Epithelial cell of esophagus (primary cell): ENCODE measurements at places on chromosomes 6 and 20.
A peak's percentile ranks its signal among the peaks of the same experiment; 100 is the strongest.

DNA sequence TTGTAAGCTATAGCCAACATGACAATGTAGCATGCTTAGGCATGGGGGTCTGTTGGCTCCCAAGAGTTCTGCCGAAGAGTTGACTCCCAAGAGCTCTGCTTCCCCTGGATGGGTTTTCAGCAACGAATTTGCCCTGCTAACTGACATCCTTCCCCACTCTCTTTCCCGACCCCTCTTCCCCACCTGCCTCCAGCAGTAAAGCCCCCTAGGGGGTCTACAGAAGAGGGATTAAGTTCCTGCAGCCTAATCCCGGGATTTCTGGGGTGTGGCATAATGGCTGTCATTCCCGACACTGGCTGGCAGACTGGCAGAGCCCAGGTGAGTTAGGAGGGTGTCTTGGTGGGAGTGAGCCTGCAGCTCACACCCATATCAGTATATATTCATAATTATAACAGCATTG lies 121.0 kb upstream of the ZNF184 start:
- no peak for DNase-seq

DNA sequence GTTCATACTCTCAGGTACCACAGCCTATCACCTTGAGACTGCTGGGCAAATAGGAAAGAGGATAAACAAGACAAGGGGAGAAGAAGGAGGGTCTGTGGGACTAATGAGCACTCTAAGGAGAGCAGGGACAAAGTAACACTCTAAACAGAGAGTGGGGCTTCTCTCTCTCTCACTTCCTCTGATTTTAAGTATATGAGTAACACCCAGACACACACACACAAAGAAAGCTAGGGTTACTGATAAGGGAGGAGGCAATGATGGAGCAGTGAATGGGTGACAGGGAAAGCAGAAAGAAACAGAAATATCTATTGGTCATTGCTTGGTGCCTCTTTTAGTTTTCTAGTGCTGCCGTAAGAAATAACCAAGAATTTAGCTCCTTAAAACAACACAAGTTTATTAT lies 96.2 kb upstream of the RNF217 start:
- DNase-seq, result no peak

DNA sequence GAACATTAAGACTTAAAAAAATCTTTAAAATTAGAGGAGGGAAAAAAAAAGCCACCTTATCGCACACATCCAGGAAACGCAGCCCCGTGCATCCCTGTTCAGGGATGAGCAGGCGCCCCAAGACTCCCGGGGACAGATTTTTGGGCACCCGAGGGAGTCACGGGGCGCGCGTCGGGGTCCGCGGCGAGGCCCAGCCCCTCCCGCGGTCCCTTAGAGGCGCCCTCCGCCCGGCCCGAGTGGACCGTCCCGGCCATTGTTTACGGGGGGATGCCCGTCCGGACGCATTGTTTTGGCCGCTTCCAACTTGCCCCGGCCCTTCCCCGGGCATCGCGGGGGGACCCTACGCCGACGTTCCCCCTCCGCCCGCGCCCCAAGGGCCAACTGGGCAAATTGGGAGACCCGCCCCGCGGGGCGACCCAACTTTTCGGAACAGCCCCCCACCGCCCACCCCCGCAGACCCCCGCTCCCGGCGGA lies 610 bp downstream of the ZNF217 start:
- DNase-seq, result no peak

- no peak for DNase-seq
Measured at GRCh38 chr6:164750128-164750527, 559.3 kb downstream of the C6orf118 start.

- no peak for DNase-seq
Measured at GRCh38 chr20:19944772-19945459, 72.2 kb upstream of the NAA20 start.

DNA sequence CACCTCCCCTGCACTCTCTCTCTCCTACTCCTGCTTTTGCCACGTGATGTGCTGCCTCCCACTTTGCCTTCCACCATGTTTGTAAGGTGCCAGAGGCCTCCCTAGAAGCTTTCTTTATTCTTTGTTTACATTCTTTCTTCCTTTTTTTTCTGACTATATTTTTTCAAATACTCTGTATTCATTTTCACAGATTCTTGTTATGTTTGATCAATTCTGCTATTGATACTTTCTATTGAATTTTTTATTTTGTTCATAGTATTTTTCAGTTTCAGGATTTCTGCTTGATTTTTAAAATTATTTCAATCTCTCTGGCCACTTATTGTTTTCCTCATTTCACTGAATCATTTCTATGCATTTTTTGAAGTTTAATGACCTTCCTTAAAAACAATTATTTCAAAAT lies 801.8 kb downstream of the GRIK2 start:
- no peak for DNase-seq

GRCh38 chr20:52207020-52207810 lies 15.6 kb upstream of the ZFP64 start:
- DNase-seq, result no peak

GRCh38 chr6:163166507-163166906 lies 248.0 kb upstream of the QKI start:
- DNase-seq, result no peak

GRCh38 chr6:118896339-118897136 lies 2.6 kb downstream of the ASF1A start:
- peak; percentile 80 for DNase-seq

- DNase-seq, result peak; percentile 75
Measured at GRCh38 chr6:104887350-104887749, 27.6 kb upstream of the HACE1 start.

DNA sequence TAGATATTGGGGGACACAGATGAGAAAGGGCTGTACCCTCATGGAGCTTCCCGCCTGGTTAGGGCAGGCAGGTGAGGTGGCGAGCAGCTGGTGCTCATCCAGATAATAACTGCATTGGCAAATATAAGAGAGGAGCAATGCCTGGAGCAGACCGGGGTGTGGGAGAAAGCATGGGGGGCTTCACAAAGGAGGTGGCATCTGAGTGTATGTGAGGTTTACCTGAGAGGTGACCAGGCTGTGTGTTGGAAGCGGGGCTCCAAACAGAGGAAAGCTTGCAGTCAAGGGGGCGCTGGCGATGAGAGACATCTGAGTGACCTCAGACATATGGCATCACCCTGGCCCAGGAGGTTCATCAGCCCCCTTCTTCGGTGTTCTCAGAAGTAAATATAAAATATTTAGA lies 72.1 kb upstream of the PMEPA1 start:
- DNase-seq, result no peak

GRCh38 chr6:43901733-43902230 lies 131.8 kb downstream of the VEGFA start:
- no peak for DNase-seq

- no peak for DNase-seq
Measured at GRCh38 chr6:12262236-12263061, 27.7 kb upstream of the EDN1 start.

GRCh38 chr6:33837971-33838665 lies 34.3 kb upstream of the MLN start:
- peak; percentile 75 for DNase-seq

- no peak for DNase-seq
Measured at GRCh38 chr20:32142088-32142487, 32.6 kb downstream of the TM9SF4 start.

- DNase-seq, result no peak
Measured at GRCh38 chr20:40750541-40751035, 61.6 kb upstream of the MAFB start.

GRCh38 chr6:142537612-142538478 lies 236.0 kb downstream of the ADGRG6 start:
- peak; percentile 48 for DNase-seq

DNA sequence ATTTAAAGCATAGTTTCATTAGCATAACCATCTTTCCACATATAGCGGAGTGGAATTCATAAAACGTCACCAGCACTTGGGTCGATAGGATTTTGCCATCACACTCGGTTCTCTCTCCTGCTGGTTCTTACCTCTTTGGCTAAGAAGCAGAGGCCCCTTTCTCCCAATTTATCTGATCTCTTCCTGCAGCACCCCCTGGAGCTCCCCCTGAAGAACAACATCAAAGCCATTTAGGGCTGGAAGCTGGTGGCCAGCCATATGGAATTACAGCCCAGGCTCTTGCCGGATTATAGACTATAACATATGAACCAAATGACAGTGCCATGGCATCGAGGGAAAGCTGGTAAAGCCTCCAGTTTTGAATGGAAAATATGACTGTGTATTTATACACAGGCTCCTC lies 6.4 kb upstream of the KIF6 start:
- no peak for DNase-seq

DNA sequence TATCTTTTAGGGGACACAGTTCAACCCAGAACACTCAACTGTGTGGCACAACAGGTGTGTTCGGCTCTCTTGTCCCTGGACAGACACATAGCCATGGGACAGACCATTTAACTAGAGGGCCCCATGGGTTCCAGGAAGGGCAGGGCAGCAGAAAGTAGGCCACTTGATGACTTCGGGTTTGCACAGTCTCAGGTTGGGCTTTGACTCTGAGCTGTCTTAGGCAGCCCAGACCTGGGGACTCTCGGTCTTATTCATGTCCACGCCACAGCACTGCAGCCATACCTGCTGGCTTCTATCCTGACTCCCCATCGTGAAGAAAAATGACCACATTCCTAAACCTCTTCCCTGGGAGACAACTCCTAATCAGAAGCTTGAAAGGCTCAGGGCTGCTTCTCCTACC lies 146.1 kb upstream of the AKAP12 start:
- DNase-seq, result no peak

DNA sequence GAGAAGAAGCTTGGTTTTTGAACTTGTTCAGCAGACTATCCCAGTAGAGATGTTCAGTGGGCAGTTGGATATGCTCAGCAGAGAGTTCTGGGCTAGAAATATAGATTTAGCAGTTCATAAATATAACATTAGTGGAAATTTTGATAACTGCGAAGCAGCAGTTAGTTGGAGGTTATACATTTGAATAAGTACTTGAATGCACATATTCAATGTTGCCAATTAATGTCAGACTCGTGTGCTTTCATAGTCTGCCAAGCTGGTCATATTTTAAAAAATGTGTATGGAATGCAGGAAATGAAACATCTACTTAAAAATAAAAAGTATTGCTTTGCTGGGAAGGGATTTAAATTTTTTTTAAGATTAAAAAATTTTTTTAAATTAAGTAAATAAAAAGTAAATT lies 92.5 kb upstream of the E2F3 start:
- DNase-seq, result no peak

GRCh38 chr6:80969439-80969838 lies 783.0 kb downstream of the TENT5A start:
- peak; percentile 12 for DNase-seq

GRCh38 chr6:125953502-125953875 lies 3.1 kb upstream of the HINT3 start:
- DNase-seq, result peak; percentile 73

GRCh38 chr20:32631933-32632460 lies 41.7 kb downstream of the C20orf203 start:
- DNase-seq, result no peak

DNA sequence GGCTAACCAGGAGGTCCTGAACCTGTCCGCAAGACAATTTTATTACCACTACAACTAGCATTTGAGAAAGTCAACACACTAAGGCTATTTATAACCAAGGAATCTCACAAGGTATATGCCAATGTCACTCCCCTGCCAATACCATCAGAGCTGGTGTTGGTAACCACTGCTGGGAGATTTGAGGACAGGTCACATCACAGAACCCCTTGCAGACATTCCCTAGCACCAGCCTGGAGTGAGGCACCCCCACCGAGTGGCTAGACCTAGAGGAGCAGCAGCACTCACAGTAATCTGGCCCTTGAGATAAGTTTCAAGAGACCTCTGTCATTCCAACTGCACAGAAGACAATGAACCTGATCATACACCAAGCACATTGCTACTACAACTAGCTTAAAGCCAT lies 483.2 kb downstream of the MMUT start:
- DNase-seq, result no peak

DNA sequence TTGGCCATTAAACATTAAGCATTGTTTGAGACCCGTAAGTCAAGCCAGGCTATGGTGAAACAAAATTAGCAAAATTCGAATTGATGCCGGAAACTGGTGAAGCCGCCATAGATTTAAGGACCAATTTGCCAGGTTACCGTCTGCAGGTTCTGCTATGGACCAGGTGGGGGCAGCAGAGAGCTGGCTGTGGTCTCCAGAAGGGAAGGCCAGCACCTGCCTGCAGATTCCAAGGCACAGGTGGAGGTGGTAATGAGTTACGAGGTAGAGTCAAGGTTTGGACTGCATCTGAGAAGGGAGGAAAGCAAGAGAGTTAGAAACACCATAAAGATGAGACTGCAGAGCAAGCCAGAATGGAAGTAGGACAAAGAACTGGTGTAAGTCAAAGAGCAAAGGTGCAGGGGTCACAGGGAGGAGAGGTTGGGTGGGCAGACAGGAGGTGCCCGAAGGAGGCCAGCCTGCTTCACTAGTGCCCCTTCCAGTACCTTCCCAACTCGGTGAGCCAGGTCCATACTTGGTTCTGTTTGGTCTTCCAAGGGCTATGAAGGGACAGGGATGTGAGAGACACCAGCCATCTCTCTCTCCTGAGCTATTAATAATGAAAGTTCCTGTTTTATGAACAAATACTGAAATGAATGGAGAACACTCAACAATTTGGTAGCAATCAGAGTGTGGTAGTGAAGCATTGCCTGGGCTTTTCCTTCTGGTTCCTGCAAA lies 131.6 kb upstream of the ESR1 start:
- peak; percentile 77 for DNase-seq

GRCh38 chr20:50092436-50092835 lies 20.5 kb downstream of the UBE2V1 start:
- no peak for DNase-seq

- peak; percentile 53 for DNase-seq
Measured at GRCh38 chr20:54208548-54209176, 775 bp downstream of the PFDN4 start.

GRCh38 chr6:26521600-26522391 lies 16.4 kb upstream of the HMGN4 start:
- DNase-seq, result peak; percentile 55

DNA sequence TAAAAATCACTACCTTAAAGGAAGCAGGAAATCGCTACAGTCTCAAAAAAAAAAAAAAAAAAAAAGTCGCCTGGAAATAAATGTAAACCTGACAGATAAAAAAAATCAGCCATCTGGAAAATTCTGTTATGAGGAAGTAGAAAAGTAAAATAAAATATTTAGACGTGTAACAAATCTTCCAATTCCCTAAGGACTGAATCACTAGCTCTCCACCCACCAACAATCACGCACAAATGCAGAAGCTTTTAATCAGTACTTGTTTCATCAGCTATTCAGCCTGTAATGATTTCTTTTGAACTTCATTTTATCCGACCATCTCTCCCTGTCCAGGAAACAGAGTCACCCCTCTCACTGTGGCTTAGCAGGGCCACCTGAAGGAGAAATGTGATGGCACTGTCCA lies 59.0 kb downstream of the SLC23A2 start:
- no peak for DNase-seq

DNA sequence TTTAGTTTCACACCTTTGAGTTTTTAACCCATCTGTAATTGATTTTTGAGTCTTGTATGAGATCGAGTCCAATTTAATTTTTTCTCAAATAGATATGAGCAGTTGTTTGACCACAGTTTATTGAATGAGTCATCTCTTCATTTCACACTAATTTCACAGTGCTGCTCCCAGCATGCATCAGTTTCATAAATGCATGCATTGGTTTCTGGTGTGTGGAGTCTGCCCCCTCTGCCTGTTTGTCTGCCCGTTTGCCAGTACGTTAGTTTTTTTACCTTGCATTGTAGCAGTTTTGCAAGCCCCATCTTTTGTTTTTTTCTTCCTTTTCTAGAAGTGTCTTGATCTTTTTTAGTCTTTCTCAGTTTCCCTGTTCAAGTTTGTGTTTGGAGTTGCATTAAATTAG lies 11.9 kb downstream of the SLX4IP start:
- peak; percentile 64 for DNase-seq

- no peak for DNase-seq
Measured at GRCh38 chr6:34389034-34389433, 3.4 kb downstream of the NUDT3 start.
